Aorta (tissue), 5 donors: ENCODE measurements at places on chromosomes 2 and 18. TPM values are rescaled to one million over a fixed set of nuclear protein-coding genes. Genes with fewer than 3 reads are reported as not detected.

Gene IL36A
- not detected for total RNA-seq

Gene SNTG2
- 7.0 TPM for total RNA-seq

- DNase-seq, result no peak
- H3K36me3 ChIP-seq, result no peaks in the 10 kb centered on the region
- peaks cover 7% of the 10 kb centered on the region for H3K4me1 ChIP-seq
- H3K4me3 ChIP-seq, result no peak overlapping the region
- H3K27me3 ChIP-seq, result no peaks in the 10 kb centered on the region
Measured at GRCh38 chr2:42804891-42805290, 12.5 kb upstream of the HAAO start.

- H3K36me3 ChIP-seq, result peaks cover 2% of the 10 kb centered on the region
- no peak overlapping the region for H3K4me3 ChIP-seq
- H3K27ac ChIP-seq, result no peak overlapping the region
Measured at GRCh38 chr2:174145827-174146226, 102.5 kb downstream of the OLA1 start.

GRCh38 chr2:42360493-42360889 lies 526 bp downstream of the COX7A2L start:
- no peaks in the 10 kb centered on the region for H3K4me1 ChIP-seq
- DNase-seq, result no peak
- peak overlapping the region; percentile 88 for H3K4me3 ChIP-seq
- H3K36me3 ChIP-seq, result no peaks in the 10 kb centered on the region

GRCh38 chr2:128625963-128626759 lies 307.5 kb upstream of the HS6ST1 start:
- DNase-seq, result peak; percentile 50
- H3K27me3 ChIP-seq, result no peaks in the 10 kb centered on the region
- H3K36me3 ChIP-seq, result no peaks in the 10 kb centered on the region
- H3K4me1 ChIP-seq, result no peaks in the 10 kb centered on the region
- H3K27ac ChIP-seq, result no peak overlapping the region

Gene IL18R1
- 11.0 TPM for total RNA-seq

Gene POTEJ
- total RNA-seq, result not detected

DNA sequence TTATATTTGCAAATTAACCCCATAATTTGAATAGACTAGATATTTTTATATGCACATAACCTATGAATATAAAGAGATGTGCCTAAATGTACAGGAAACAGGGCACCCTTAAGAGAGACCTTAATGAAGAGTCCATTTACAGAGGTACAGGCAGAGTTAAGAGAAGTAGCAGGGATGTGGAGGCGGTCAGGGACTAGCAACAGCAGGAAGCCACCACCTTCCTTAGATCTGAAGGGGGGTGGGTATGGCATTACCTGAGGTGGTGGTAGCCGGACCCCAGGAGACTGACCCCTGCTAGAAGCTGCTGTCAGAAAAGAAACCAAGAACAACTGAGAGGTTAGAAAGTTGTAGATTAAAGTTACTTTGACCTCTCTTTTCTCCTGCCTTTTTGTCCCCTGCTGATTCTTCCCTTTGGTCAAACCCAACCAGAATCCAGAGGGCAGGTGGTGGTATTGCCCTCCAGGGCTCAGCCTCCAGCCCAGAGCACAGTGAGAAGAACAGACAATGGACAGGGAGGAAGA lies 24.9 kb upstream of the ATG16L1 start:
- H3K36me3 ChIP-seq, result no peaks in the 10 kb centered on the region
- DNase-seq, result no peak
- H3K4me3 ChIP-seq, result no peak overlapping the region

Gene B3GNT7
- total RNA-seq, result 4.0 TPM

DNA sequence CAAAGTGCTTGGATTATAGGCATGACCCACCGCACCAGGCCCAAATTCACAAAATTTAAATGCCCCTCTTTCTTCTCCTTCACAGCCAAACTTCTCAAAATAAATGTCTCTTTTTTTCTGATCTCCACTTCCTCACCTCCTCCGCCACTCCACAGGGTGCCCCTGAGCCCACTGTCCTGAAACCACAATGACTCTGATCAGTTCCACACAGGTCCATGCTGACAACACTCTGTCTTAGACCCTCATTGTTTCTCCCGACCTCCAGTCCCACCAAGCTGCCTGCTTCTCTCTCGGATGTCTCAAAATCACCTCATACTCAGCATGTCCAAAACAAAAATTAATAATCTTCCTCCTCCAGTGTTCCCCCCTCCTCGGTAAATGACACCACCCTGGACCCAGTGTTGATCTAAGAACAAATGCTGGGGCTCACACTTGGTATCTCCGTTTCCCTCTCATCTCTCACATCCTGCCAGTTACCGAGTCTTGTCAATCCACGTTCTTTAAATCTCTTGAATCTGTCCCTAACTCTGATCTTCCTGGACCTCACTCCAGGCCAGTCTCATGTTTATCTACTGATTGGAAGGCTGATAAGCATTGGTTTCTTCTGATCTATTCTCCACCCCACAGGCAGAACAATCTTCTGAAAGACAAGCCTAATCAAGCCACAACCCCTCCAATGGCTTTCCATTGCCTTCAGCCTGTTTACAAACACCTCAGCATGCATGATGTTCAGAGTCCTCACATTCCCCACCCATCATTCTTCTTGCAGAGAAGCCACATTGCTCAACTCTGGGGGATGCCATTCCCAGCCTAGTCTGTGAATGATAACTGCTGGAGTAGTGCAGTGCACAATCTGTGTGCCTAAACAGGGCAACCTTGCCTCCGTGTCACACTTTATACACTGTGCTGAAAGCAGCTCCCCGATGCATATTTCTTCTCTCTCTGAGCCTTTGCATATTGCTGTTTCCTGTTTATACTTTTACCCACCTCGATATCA lies 12.4 kb upstream of the ANKRD44 start:
- no peaks in the 10 kb centered on the region for H3K36me3 ChIP-seq
- no peaks in the 10 kb centered on the region for H3K4me1 ChIP-seq
- no peaks in the 10 kb centered on the region for H3K27me3 ChIP-seq
- no peak for DNase-seq
- H3K4me3 ChIP-seq, result no peak overlapping the region

Gene RAMP1
- 109 TPM for total RNA-seq
